ENCODE measurements at places on chromosomes 4 and X.

DNA sequence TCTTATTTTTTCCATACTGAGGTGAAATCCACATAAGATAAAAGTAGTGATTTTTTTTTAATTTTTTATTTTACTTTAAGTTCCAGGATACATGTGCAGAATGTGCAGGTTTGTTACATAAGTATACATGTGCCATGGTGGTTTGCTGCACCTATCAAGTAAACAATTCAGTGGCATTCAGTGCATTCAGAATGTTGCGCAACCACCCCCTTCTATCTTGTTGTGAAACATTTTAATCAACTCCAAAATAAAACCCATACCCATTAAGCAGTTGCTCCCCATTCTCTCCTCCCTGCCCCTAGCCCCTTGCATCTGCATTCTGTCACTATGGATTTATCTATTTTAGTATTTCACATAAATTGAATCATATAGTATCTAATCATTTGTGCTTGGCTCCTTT, 121.2 kb downstream of the KLHL13 start:
- DNase-seq, result no peak

DNA sequence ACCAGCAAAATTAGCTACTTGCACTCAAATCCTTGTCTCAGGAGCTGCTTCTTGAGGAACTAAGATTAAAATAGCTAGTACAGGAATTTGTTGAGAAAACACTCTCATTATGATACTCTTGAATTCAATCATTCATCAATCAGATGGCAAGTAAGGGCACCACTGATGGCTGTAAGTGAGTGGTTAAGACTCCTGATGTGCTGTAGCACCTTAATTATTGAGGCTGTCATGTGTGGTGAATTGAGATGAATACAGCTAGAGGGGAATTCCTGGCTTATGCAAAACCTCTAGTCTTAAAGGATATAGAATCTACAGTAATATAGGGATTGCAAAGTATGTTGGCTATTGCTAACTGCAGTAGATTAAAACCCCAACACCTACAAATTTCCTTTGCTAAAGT, 509.1 kb downstream of the IQCM start:
- no peak for DNase-seq

DNA sequence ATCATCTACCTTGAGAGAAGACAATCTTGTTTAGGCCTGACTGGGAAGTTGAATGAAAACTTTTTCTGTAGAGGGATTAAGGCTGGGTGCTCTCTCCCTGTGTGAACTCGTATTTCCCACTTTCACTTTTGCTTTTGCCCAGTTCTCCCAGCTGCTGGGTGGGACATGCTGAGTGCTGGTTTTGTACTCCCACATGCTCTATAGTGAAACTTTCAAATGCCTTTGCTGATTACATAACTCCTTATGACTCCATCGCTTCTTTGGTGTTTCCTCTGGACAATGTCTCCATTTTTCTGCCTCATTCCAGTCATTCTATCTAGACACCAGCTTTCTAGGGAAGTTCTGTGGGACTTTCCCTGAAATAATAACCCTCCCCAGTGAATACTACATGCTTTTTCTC, 100.5 kb downstream of the CLNK start:
- no peak for DNase-seq

DNA sequence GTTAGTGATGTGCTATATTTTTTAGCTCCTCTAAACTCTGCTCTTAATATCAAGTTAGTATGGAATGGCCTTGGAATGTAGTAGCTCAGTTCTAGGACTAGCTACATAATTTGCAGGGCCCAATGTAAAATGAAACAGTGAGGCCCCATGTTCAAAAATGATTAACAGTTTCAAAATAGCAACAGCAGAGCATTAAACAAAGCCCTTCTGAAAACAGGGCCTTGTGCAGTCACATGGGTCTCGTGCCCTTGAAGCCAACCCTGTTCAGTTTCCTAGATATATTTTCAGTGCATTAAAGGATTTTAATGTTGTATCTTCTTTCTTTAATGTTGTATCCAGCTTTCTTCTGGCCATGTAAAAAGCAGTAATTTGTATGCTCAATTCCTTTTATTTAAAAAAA, 82.1 kb downstream of the TASL start:
- no peak for DNase-seq

DNA sequence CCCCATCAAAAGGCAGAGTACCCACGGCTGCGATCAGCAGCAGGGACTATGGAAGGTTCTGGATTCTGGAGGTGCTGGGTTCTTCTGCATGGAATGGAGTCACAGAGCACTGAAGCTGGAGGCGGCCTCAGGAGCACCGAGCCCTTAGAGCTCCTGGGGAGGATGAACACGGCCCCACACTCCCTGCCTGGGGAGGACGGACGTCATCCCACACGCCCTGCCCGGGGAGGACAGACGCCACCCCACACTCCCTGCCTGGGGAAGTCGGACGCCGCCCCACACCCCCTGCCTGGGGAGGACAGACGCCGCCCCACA, 9.9 kb downstream of the LRPAP1 start:
- no peak for DNase-seq

- no peak for DNase-seq
Measured at GRCh38 chrX:48573690-48574269, 504 bp upstream of the RBM3 start.

- DNase-seq, result no peak
Measured at GRCh38 chr4:118730683-118731082, 45.5 kb downstream of the METTL14 start.
